Activated gamma-delta T cell treated with Interleukin-2 at 50 U/mL for 16 hours (primary cell): ENCODE measurements at places on chromosomes 5 and 9.

DNA sequence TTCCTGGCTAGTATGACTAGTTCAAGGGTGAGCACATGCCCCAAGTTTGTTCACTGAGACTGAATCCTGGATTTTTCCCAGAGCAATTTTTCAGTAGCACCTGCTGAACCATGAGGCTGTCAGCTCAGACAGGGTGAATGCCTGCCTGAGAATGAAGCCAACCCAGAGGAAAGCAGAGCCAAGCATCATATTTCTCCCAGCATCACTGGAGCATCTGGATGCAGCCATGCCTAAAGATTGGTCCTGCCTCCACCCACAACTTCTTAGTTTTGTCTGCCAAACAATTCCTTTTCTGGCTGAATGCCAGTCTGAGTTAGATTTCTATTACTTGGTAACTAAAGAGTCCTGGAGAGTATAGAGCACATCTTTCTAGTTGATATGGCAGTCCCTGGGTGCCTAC lies 343.6 kb downstream of the CSNK1G3 start:
- no peak for DNase-seq

DNA sequence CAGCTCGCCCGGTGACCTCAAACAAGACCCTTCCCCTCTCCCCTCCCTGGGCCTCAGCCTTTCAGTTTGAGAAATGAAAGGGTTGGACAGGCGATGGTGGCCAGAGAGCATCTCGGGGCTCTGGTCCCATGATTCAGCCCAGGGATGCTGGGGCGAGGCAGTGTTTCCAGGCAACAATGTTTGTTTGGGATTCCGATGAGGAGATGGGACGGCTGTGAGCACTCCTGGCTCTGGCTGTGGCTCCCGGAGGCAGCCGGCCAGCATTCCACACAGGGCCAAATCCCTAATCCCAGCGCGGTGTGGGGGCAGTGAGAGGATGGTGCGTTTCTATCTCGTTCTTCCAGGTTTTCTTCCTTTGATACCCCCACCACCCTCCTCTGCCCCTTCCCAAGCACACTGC lies 66.0 kb downstream of the HMCN2 start:
- no peak for DNase-seq

DNA sequence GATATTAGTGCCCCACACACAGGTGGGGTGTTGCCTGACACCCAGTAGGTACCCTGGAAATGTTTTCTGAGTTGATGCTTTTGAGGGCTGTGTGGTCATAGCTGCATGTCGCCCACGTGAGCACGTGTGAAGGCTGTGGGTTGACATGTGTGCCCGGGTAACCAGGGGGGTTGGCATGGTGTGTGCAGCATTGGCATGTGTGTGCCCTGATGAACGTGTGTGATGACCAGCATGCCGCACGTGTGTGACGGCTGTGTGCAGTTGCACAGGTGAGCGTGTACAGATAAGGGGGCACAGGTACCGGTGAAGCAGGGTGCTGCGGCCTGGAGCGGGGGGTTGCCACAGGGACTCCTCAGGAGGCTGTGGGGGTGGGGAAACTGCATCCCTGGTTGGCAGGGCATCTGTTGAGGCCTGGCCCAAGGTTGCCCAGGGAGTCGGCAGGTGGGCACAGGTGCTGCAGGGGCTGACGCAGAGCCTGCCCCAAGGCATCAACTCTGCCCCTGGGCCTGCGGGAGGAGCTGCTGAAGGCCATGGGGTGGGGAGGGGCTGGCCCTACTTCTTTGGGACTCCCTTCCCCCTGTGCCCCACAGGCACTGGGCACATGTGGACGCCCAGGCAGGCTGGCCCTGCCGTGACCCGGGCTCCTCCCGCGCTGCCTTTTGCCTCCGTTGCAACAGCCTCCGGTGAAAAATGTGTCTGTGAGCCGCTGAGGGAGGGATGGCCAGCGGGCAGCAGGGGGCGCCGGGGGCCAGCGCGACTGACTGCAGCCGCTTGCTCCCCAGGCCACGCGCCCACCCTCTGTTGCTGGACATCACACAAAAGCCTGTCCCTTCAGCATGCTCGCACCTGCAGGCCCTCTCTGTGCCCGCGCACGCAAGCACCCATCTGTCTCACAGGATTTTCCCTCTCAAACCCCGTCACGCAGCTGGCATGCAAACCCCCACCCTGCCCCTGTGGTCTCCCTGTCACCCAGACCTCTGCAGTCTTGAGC lies 2.2 kb downstream of the UNC5A start:
- no peak for DNase-seq

DNA sequence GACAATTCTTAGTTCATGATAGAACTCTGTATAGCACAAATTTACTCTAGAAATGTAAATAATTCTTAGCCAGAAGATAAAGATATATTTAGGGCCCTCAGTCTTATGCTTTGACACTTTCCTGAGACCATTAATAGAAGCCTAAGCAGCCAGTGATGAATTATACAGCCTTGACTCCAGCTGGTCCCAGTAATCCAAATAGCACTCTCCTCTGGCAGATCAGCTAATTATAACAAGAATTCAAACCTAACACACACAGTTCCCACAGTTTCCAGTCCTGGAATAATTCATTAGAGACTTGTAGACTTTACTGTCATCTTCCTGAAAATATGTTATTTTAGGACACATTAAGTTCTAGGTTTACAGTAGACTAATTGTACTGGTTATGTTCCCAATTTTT lies 50.4 kb downstream of the SHOC1 start:
- no peak for DNase-seq

DNA sequence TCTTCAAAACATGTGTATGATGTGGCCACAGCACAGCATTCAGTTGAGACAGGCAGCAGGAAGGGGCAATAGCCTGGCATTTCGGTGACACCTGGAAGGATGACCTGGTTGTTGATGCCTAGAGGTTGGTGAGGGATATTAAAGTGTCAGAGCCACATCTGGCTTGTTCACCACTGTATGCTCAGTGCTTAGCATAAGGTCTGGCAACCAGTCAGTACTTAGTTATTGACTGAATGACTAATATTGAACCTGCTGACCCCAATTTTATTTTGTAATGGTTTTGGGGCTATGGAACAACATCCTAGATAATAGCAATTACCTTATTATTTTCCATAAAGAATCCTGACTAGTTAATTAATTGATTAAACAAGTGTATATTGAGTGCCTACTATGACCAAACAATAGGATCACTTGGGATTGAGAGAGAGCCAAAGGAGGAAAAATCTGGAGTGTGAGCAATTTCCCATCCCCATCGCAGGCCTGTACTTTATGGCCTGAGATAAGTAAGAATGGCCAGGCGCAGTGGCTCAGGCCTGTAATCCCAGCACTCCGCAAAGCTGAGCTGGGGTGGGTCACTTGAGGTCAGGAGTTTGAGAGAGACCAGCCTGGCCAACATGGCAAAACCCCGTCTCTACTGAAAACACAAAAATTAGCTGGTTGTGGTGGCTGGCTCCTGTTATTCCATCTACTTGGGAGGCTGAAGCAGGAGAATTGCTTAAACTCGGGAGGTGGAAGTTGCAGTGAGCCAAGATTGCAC lies 85.4 kb upstream of the PLPP1 start:
- no peak for DNase-seq

- DNase-seq, result no peak
Measured at GRCh38 chr5:136399527-136399926, 34.2 kb upstream of the TRPC7 start.

- no peak for DNase-seq
Measured at GRCh38 chr5:112647428-112647827, 90.3 kb upstream of the APC start.

- no peak for DNase-seq
Measured at GRCh38 chr5:62974623-62975022, 396.0 kb downstream of the LRRC70 start.

GRCh38 chr5:50325237-50325832 lies 115.8 kb downstream of the EMB start:
- no peak for DNase-seq

- DNase-seq, result no peak
Measured at GRCh38 chr9:100014846-100015245, 84.0 kb downstream of the ERP44 start.

DNA sequence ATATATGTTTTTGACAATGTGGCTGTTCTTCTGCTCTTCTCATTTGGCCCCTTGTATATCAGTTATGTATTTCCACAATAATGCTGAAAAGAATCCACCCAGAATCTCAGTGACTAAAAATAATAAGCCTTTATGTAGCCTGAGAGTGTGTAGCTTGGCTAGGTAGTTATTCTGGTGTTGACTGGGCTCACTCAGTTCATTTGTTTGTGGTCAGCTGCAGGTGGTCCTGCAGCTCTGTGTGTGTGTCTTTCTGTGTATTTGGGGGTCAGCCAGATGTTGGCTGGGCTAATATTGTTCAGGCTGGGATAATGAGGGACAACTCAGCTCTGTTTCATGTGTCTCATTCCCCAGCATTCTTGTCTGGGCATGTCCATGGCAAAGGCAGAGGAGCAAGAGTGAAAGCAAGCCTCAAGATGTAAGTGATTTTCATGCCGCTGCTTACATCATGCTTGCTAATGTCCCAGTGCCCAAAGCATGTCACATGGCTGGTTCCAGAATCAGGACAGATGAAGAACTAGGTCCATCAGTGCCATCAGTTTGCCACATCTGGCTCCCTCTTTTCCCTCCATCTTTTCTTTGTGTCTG lies 162.8 kb downstream of the KCTD16 start:
- no peak for DNase-seq

GRCh38 chr9:136305804-136306203 lies 1.9 kb upstream of the CCDC187 start:
- no peak for DNase-seq

DNA sequence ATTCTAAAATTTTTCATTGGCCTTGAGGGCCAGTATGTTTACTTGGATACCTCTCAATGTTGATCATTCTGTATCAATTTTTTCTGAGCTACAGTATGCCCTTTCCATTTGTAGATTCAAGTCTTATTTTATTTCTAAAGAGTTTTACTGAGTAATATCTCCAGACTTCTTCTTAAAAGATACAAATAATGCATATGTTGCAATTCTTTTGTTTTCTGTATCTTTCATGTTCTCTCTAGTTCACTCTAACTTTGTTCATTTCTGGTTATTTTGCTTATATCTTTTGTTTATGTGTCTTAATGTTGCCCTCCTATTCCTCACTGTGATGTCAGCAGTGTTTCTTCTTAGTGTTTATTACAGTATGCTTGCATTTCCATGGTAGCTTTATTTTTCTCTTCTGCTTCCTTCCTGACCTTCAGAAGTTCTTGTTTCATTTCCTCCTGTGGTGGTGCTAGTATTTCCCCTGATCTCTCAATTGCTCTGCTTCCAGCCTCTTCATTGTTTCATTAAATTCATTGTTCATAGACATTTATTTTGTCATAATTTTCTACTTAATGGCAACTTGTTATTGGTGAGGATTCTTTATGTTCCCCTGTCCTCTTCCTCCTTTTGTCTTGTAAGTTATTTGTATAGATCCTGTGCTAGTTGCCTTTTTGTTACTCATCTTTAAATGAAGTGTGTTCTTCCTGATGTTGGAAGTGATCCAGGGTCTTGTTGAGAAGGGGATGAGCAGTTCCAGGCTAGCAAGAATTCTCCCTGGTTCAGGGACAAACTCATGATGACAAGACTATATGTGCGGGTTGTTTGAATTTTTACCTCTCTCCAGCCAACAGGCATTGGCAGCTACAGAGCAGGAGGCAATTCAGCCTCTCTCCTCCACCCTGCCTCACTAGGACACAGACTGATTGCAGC lies 160.8 kb downstream of the DEPDC1B start:
- no peak for DNase-seq

- no peak for DNase-seq
Measured at GRCh38 chr5:149605354-149605997, 24.2 kb downstream of the ARHGEF37 start.

DNA sequence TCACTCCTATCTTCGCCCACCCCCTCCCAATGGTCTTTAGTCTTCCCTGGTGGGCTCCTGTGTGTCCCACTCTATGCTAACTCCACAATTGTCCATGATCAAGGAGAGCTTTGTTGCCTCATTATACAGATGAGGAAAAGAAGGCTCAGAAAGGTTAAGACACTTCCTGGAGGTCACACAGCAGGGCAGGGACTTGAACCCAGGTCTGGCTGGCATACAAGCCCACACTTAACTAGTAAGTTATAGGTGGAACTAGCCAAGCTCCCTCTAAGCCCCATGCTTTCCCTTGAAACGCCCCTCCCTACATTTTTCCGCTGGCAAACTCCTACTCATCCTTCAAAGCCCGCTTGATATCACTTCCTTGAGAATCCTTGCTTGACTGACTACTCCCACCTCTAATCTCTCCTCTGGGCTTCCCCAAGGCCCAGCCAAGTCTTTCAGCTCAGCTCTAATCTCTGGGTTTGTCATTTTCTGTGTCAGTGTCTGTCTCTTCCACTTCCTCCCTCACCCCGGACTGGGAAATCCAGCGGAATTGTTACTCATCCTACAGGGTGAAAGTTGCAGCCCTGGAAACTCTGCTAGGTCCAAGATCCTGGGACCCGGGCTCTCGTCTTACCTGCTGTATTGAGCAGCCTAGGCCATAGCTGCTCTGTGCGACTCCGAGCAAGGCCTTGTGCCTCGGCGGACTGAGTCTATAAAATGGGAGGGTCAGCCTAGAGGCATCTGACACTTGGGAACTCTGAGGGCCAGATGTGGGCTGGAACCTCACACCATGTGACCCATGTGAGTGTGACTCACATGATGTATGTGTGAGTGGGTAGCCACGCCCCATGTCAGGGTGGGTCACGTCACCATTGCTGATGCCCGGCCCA lies 144.5 kb downstream of the GAPVD1 start:
- DNase-seq, result no peak

DNA sequence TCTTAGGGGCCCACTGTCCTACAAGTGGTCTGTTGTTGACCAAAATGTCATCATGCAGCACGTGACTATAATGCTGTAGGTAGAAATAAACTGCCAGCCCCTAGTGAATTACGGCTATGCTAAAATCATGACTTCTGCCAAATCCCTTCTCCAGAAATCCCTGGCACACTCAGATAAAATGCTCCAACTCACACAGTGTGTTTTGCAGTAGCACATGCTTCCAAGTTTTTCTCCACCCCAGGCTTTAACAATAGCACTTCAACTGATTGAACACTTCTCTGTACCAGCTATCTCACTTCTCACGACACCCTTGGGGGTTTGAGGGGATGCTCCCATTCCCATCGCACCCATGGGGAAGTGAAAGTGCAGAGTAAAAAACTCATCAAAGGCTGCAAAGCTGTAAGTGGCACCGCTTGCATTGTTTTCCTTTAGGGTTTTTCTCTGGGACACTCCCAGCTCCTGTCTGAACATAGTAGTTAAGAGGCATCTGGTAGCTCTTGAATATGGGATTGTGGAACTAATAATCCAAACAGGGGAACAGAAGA lies 151.0 kb upstream of the SLC24A2 start:
- no peak for DNase-seq

DNA sequence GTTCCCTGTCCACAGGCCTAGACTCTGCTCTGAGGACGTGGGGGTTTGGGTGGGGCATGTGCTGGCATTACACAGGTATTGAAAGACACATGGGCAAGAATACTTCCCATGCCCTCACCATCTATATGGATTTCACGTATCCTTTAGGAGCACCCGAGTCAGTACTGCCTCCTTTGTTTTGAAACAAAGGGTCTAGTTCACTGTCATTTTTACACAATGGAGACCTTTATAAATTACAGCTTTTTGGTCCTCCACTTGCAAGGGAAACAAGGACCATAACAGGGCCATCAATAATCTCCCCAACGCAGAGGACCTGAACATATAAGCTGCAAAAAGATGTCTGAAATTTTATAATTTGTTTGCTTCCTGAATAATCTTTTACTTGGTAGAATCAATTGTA lies 24.9 kb upstream of the CRHBP start:
- DNase-seq, result no peak

GRCh38 chr5:102903074-102903871 lies 148.2 kb downstream of the PAM start:
- no peak for DNase-seq
